ENCODE measurements at places on chromosomes 2 and 18. TPM values are rescaled to one million over a fixed set of nuclear protein-coding genes. Genes with fewer than 3 reads are reported as not detected.

Gene CDH19
- not detected for total RNA-seq

Gene CIDEA
- not detected for total RNA-seq

Gene SNTG2
- total RNA-seq = not detected

Gene HOXD3
- 0.14 TPM for total RNA-seq

Gene IL37
- total RNA-seq = not detected

Gene GNAL
- 0.65 TPM for total RNA-seq

Gene DNAJC5G
- total RNA-seq = not detected

Gene C1QL2
- total RNA-seq = not detected

Gene ABCG5
- total RNA-seq = not detected

Gene CXCR1
- not detected for total RNA-seq

Gene POTEI
- under 0.01 TPM for total RNA-seq

Gene XIRP2
- not detected for total RNA-seq

Gene SUPT7L
- 13.9 TPM for total RNA-seq

Gene STPG4
- 0.37 TPM for total RNA-seq

Gene LRATD1
- 0.09 TPM for total RNA-seq

Gene SULT1C4
- total RNA-seq = not detected

Gene ZNF513
- total RNA-seq = 7.0 TPM

Gene TXNDC2
- total RNA-seq = under 0.01 TPM

Gene FOXI3
- not detected for total RNA-seq

Gene CNOT9
- total RNA-seq = 29.2 TPM

Gene CD226
- 0.85 TPM for total RNA-seq

Gene FABP1
- total RNA-seq = not detected

Gene MAP3K20
- total RNA-seq = 93.6 TPM

Gene DES
- 3.7 TPM for total RNA-seq

Gene MAP3K19
- not detected for total RNA-seq

Gene DNAH7
- total RNA-seq = 0.28 TPM

Gene ZBTB14
- 7.8 TPM for total RNA-seq

Gene RAX
- total RNA-seq = not detected

Gene LDLRAD4
- total RNA-seq = 3.1 TPM

Gene HAAO
- 0.46 TPM for total RNA-seq

Gene NEU4
- total RNA-seq = not detected

Gene TCF23
- total RNA-seq = not detected

Gene PAX8
- total RNA-seq = 0.14 TPM

Gene CFAP221
- total RNA-seq = not detected

Gene BOLL
- not detected for total RNA-seq

Gene KATNAL2
- total RNA-seq = 3.6 TPM

Gene ALPP
- not detected for total RNA-seq

Gene TYMS
- 7.4 TPM for total RNA-seq

Gene FNDC4
- total RNA-seq = 11.9 TPM

Gene RAB10
- 96.7 TPM for total RNA-seq

Gene SCN9A
- 7.8 TPM for total RNA-seq

Gene MC5R
- total RNA-seq = not detected

Gene GALR1
- total RNA-seq = not detected

Gene CRYGC
- total RNA-seq = not detected

Gene TMEM247
- total RNA-seq = not detected

Gene ADD2
- total RNA-seq = 0.37 TPM

Gene HOXD10
- 0.18 TPM for total RNA-seq

Gene CD207
- total RNA-seq = not detected

Gene LIMS4
- 1.1 TPM for total RNA-seq

Gene RIT2
- not detected for total RNA-seq

Gene PSMA8
- not detected for total RNA-seq

Gene FHOD3
- total RNA-seq = 16.9 TPM

Gene GKN2
- total RNA-seq = not detected

Gene IL36RN
- total RNA-seq = 0.09 TPM

Gene LINC00305
- total RNA-seq = not detected

Gene PREPL
- 45.3 TPM for total RNA-seq

Gene CRYGD
- total RNA-seq = not detected

Measured in smooth muscle cell of bladder (primary cell).